NAMALWA (cell line): ENCODE measurements at places on chromosomes 12 and 14.

- peak; percentile 31 for DNase-seq
Observed at GRCh38 chr14:64844272-64844671, 35.4 kb downstream of the SPTB start.

GRCh38 chr12:116640281-116640680, 81.1 kb downstream of the MAP1LC3B2 start:
- no peak for DNase-seq

DNA sequence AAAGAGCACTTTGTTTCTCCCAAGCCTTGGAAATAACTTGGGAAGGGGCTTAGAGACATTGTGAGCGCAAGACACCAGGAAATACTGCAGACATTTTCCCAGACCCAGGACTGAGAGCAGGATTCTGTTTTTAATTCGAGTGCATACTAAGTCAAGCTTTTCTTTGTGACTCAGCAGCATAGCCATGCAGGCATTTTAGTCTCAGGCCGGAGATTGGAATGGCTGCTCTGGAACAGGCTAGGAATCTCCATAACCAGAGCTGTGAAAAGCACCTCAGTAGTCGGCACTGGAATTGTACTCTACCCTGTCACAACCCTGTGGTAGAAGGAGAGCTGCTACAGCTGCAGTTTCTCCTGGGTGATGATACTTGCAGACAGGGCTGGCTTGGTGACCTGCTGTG, 28.9 kb upstream of the GARIN6 start:
- no peak for DNase-seq

DNA sequence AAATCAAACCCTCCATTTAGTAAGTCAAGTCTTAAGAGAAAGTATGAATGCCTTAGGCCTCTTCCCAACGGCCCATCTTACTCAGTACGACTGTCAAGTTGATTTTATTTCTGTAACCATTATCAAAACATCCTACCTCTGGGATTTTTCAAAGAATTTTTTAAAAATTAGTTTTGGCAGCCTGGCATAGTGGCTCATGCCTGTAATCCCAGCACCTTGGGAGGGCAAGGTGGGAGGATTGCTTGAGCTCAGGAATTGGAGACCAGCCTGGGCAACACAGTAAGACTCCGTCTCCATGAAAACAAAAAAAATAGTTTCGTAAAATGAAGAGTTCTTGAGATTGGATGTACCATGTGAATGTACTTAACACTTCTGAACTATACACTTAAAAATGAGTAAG, 4.1 kb downstream of the FGD6 start:
- DNase-seq, result no peak

DNA sequence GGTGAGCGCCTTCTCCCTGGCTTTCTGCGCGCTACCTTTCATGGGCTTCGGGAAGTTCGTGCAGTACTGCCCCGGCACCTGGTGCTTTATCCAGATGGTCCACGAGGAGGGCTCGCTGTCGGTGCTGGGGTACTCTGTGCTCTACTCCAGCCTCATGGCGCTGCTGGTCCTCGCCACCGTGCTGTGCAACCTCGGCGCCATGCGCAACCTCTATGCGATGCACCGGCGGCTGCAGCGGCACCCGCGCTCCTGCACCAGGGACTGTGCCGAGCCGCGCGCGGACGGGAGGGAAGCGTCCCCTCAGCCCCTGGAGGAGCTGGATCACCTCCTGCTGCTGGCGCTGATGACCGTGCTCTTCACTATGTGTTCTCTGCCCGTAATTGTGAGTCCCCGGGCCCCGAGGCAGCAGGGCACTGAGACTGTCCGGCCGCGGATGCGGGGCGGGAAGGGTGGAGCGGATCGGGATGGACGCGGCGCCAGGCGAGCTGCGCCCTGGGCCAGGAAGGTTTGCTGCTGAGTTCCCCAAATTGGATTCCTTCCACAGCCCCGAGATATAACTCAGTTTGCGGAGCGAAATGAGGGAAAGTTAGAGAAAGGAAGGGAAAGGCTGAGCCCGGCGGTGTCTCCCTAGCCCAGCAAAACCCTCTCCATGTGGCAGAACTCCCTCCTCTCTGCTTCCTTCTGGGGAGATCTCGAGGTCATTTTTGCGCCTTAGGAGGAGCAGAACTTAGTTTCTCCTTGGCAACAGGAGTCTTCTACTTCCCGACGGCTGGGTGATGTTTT, 972 bp downstream of the PTGDR start:
- DNase-seq, result no peak

DNA sequence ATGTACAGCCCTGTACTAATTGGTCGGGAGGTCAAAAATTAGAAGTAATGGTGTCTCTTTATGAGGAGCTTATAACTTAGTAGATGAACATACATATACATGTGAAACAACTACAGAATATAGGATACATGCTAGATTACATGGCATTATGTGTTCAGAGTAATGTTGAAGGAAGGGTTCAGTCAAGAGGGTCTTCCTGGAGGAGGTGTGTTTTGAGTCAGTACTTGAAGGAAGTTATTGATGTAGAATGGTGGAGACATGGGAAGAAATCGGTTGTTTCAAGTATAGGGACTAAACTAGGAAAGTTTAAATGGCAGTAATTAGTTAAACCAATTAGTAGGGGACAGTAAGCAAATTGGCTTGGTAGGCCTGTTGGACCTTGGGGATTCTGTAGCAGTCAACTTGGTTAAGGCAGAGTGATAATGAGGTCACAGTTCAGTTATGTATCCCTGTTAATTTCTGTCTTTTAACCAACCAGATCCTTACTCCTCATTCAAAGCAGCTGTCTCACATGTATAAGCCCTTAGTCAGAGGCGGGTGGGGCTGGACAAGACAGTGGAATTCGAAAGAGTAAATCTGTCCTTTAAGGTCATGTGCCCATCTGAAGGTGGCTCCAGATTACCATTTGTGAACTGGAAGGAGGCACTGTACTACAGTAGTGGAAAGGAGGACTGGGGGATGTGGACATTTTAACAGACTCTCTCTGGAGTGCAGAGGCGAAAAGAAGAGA, 3.5 kb upstream of the ANKRD52 start:
- DNase-seq, result no peak

DNA sequence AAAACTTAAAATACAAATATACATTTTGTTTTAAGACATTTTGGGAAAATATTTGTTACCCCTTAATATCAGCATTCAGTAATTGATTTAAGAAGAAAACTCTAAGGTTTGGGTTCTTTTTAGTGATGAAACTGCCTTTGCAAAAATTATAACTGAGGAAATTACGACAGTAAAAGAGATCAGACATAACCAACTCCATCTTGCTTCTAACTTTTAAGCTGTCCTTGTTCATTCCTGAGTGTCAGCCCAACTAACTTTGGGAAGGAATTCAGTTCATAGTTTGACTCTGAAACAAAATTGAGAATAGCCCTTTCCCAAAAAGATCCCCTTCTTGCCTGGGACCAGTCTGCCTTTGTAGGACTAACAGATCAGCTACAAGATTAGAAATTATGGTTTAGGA, 93.0 kb downstream of the TMTC1 start:
- no peak for DNase-seq

DNA sequence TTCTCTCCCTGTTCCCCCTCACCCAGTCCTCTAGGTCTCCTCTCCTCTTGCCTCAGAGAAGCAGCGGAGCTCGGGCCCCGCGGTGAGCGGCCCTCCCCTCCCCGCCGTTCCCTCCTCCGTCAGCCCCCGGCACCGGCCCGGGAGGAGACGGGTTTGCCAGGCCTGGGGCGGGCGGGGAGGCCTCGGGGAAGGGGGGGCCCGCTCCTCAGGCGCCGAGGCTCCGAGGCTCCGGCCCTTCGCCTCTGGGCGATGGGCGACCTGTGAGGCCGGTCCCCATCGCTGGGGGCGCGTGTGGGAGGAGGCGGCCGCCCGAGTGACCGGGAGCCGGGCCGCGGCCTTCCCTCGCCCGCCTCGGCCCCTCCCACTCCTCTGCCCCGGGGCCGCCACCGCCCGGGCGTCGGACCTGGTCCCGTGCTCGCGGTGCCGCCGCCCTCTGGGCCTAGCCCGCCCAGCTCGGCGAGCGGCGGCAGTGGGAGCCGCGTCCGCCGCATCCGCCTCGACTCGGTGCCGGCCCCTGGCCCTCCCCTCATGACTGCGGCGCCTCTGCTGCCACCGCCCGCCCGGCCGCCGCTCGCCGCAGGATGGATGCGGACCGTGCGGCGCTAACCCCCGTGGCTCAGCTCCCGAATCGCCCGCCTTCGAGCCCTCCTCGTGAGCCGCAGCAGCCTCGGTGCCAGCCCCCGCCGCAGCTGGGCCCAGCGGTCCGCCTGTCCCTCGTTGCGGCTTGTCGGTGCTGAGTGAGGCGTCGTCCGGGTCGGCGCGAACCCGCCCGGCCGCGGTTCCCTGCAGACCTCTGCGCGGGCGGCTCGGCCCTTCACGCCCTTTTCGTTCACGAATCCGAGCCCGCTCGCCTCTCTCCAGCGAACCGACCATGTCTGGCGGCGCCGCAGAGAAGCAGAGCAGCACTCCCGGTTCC, 574 bp downstream of the WNK1 start:
- peak; percentile 56 for DNase-seq

DNA sequence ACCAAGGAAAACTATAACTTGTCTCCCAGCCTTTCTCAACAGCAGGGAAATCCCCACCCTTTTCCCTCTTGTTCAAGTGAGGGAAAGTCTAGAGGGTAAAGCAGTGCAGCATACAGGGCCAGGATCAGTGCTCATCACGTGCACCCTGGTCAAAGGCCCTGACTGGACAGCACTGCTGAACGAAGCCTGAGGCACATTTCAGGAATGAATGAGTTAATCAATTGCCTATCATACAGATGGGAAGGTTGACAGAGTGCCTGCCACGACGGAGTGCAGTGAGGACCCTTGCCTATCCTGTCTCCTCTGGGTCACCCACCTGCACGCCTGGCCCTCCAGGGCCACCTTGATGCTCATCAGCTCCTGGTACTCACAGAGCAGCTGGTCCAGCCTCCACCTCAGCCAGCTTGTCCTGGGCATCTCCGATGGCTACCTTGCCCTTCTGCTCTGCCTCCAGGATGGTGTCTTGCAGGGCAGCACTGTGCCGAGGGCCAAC, 11.7 kb upstream of the KRT73 start:
- DNase-seq, result no peak

DNA sequence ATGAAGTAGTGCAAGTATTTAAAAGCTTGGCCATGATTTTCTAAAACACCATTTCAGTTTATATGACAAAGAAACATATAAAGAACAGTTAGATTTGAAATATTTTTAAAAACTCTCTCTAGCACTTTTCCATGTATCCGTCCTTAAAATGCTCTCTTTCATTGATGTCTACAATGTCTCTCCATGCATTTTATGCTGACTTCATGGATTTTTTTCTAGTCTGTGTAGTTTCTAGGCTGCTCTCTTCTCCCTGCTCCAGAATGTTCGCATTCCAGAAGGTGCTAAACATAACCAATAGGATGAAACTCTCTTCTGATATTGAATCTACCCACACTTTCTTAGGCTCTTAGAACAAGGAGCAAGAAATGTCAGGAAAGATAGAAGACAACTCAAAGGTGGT, 124.8 kb downstream of the PLCZ1 start:
- DNase-seq, result no peak

GRCh38 chr12:40020261-40020691, 85.6 kb downstream of the SLC2A13 start:
- DNase-seq, result no peak

GRCh38 chr14:81423504-81423903, 23.4 kb upstream of the STON2 start:
- no peak for DNase-seq

DNA sequence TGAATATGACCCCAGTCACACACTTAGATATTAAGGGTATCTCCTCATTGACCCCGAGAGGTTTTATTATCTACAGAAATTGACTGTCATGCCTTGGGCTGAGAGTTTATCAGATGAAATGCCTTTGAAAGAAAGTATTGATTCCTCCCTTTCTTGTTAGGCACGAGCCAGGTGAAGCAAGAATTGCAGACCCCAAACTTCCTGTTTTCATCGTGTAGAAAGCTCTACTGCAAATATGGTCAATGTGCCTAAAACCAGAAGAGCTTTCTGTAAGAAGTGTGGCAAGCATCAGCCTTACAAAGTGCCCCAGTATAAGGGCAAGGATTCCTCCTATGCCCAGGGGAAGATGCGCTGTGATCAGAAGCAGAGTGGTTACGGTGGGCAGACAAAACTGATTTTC, 143.9 kb upstream of the FUT8 start:
- no peak for DNase-seq

GRCh38 chr12:124392667-124393413, 97.9 kb downstream of the RFLNA start:
- no peak for DNase-seq

- no peak for DNase-seq
Observed at GRCh38 chr12:112447106-112447505, 28.4 kb downstream of the PTPN11 start.

GRCh38 chr12:95836185-95836609, 22.6 kb upstream of the SNRPF start:
- DNase-seq, result no peak
